ENCODE measurements at places on chromosomes 2 and 18.

DNA sequence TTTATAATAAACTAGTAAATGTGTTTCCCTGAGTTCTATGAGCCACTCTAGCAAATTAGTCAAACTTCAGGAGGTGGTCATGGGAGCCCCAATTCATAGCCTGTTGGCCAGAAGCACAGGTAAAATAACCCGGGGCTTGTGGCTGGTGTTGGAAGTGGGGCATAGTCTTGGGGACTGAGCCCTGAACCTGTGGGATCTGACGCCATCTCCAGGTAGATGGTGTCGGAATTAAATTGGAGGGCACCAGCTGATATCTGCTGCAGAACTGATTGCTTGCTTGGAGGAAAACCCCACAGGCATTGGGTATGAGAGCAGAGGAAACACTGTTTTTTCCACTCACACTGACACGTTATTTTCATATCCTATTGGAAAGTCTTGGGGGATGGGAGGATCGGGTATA lies 14.1 kb downstream of the NMS start:
- no peak for DNase-seq

- no peak for DNase-seq
These were observed 203.5 kb downstream of the CYP26B1 start for GRCh38 chr2:71944183-71944550.

- no peak for DNase-seq
These were observed 24.1 kb downstream of the SMARCAL1 start for GRCh38 chr2:216436383-216436782.

DNA sequence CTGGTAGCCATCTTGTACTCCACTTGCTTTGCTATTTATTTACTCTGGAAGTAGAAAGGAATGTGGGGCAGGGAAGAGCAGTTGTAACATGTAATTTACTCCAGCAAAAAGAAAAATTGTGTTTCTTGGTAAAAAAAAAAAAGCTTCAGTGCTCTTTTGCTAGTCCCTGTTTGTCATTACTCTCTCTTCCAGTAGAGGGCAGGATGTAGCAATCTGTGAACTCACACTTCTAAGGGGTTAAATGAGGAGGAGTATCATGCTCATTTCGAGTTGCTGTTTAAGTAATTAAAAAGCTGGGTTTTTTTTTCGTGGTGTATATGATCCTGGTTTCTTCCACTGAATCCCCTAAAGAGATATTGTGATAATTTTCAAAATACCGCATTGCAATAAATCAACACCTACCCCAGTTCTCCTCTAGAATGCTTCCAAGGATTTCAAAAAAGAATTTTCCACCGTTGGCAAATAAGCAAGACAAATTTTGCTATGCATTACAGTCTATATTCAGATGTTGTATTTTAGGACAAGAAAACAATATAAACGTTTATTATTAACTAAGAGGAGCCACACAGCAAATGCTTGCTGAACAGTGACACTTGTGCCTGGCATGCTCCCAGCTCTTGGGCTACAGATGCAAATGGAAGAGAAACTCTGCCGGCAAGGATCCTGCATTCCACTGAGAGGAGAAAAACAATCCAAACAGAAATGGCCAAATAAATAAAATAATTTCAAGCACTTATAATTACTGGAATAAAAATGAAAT lies 261.6 kb downstream of the ASXL3 start:
- no peak for DNase-seq

- no peak for DNase-seq
These were observed 103.5 kb downstream of the UPP2 start for GRCh38 chr2:158205215-158205614.

GRCh38 chr2:54867457-54867856 lies 144.0 kb downstream of the EML6 start:
- DNase-seq = no peak

DNA sequence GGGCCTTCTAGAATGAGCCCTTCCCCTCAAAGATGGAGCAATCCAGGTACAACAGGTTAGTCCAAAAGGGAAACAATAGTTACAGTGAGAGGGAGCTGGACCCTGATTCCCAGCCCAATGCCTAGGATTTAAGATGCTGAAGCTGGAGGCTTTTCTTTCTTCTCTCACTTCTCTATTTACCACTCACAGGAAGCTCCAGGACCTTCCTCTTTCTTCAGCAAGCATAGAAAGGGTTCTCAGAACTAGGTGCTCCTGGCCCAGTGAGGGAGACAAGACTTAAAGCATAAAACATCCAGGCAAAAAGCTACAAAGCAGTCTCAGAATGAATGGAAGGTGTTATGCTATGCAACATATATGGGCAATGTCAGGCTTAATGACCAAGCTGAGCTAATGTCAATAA lies 279.0 kb downstream of the SRBD1 start:
- no peak for DNase-seq

GRCh38 chr2:227973241-227973640 lies 101.8 kb downstream of the DAW1 start:
- no peak for DNase-seq

- no peak for DNase-seq
These were observed 19.6 kb downstream of the MSH2 start for GRCh38 chr2:47422560-47422959.

DNA sequence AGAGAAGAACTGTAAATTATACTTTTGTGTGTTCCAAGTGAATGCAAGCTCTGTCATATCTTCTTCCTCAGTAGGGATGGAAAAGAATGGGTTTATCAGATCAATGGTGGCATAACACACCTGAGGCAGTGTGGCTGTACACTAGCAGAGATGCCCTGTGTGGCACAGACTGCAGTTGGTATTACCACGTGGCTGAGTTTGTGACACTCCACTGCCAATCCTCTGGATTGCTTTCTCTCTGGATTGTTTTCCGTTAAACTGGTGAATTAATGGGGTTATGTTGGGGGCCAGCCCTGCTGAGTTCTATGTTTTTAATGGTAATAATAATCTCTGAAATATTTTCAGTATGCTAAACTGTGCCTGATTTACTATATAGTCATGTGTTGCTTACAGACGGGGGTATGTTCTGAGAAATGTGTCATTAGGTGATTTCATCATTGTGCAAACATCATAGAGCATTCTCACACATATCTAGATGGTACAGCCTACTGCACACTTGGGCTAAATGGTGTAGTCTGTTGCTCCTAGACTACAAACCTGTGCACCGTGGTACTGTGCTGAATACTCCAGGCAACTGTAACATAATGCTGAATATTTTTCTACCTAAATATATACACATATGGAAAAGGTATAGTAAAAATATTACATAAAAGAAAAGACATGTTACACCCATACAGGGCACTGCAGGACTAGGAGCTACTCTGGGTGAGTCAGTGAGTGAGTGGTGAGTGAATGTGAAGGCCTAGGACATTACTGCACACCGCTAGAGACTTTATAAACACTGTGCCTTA lies 84.7 kb upstream of the ST6GAL2 start:
- no peak for DNase-seq

- no peak for DNase-seq
These were observed 17.5 kb upstream of the POLI start for GRCh38 chr18:54251606-54252390.

GRCh38 chr18:4130734-4131719 lies 324.1 kb downstream of the DLGAP1 start:
- DNase-seq = no peak

DNA sequence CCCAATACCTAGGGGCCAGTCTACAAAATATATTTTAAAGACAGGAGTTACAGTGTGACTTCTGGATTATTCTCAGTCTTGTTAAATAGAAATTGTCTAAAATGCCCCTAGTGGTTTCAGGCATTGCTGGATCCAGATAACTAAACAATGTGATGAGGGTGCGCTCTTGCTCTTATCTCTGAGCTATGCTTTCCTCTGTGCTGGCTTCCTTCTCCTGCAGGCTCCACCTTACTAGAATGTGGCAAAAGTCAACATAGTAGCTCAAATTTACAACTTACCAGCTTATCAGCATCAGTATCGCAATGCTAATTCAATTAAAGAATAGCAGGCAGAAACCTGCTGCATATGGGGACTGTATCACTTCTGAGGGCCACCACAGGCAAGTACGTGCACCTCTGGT lies 61.3 kb upstream of the RNU4ATAC start:
- DNase-seq = no peak

GRCh38 chr2:139359818-139360217 lies 579.6 kb upstream of the NXPH2 start:
- no peak for DNase-seq

GRCh38 chr2:86017901-86018896 lies 87.5 kb downstream of the POLR1A start:
- no peak for DNase-seq

DNA sequence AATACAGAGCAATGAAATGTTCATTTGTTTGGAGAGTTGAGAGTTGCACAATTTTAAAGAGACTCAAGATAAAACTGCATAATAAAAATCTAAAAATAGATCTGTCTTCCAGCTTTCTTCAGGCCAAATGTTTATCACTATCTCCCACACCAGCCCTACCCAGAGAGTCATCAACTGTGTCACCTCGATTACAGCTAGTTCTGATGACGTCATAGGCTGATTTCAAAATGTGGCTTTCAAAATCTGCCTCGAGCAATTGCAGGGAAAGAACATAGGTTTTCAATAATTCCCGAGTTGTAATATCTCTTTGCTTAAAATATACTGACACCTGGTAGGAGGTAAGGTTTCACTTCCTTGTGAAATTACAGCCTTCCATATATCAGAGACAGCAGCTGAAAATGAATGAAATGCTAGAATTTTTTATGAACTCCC lies 677.6 kb upstream of the ID2 start:
- no peak for DNase-seq

GRCh38 chr2:32060266-32060665 lies 3.1 kb upstream of the SPAST start:
- DNase-seq = no peak

DNA sequence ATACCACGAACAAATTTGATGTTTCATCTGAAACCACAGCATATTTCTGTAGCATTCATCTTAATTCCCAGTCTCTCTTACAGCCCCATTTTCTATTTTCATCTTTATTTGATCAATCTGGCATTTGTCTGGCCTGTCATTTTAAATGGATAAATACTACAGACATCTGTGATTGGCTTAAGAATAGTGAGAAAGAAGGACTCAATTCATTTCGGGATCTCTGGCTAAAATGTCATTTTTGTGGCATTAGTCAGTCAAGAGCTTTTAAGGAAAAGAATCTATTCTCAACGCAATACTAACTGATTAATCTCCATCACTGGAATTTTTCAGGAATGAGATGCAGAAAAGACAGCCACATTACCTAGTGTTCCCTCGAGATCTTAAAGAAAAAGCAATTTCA lies 585.9 kb downstream of the IRS1 start:
- DNase-seq = no peak

DNA sequence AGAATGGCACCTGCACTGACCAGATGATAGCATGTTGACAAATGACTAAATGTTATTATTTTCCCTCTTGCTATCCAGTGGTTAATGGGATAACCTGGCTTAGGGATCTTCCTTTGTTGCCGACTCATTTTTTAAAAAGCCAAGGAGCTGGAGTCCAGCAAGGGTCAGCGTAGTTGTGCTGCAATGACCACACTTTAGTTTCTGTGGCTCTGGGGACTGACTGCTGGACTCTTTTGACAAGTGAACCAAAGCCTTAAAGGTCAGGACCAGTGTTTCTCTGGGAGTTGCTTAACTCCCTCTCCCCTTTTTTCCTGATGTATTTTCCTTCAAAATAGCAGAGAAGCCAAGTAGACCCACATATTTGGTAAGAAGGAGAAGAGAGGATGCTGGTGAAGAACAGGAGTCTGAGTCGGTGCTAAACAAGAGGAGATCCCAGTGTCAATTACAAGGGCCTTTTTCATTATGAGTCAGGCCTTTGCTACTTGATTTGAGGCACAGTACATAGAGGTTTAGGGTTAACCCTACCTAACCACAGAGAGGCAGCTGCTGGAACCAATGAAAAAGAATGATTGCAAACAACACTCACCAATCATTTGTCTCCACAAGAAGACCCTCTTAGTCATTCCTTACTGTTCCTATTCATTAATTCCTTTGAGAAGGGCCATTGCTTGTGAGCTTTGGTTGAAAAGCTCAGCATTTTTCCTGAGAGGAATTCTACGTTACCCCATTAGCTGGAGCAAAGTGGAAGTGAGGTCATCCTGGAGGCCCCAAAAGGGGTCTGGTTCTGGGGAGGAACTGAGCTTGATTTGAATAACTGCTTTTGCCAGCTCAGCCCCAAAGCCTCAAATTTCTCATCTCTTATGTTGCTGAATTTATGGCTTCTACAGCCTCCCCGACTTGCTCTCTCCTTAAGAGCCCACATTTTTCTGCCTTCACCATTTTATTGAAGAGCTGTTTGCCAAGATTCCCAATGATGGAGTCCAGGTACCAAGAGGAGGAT lies 137.6 kb upstream of the HNMT start:
- DNase-seq = no peak

GRCh38 chr18:2212598-2213205 lies 358.6 kb downstream of the METTL4 start:
- DNase-seq = no peak

DNA sequence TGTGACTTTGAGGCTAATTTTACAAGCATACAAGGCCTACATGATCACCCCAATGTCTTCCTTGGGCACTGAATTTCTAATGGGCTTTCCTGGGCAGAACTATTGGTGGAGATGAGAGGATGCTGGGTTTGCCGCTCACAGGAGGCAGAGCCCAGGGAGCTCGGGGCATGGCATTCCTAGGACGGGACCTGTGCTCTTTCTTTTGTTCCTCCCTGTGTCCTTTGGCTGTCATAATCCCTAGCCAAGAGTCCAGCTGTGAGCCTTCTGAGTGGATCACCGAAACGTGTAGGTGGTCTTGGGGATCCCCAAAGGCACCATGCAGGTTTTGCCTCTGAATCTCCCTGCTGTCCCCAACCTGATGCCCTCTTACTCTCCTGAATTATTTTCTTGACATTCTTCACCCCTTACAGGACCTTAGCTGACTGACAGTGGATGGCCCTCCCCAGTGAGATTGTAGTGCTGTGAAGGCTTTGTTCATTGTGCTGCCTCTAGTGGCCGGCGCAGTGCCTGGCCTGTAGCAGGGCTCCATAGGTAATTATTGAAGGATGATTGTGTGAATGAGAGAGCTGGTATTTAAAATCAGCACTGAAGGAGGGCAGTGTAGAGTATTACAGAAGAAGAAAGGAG lies 221.9 kb downstream of the ZNF407 start:
- DNase-seq = no peak

GRCh38 chr2:160180172-160180571 lies 19.9 kb downstream of the ITGB6 start:
- no peak for DNase-seq

- DNase-seq = no peak
These were observed 67.2 kb downstream of the ADI1 start for GRCh38 chr2:3451926-3452671.

- DNase-seq = no peak
These were observed 18.5 kb upstream of the CNGA3 start for GRCh38 chr2:98327776-98328175.

Data from stimulated activated CD4-positive, alpha-beta T cell treated with anti-CD3 and anti-CD28 coated beads, TNF-alpha, amount 100 ng/mL, for 48 hours (primary cell).